ENCODE measurements at places on chromosomes 7 and 10.

DNA sequence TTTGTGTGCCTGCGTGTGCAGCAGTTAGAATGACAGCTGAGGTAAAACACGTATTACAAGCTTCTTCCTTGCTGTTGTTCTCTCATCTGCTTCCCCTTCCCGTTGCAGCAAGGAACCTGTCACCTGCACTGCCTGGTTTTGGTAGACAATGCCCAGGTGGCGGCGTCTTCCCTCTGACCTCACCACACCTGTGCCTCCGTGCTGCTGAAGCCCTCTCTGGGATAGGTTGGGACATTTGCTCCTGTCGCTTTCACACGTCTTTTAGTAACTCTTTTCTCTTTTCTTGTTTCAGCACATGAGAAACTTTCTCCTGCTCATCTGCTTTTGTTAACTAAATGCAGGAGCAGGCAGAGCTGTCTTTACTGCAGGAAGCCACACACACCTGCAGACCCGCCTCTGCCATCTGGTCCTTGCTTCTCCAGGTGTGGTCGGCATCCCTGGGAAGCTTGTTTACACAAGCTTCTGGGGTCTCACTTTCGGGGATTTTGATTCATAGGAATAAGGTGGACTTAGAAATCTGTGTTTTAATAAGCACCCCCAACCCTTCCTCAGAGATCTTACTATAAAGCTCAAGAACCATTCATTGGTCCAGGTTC, 60.7 kb upstream of the EXOC6 start:
- DNase-seq: no peak

GRCh38 chr10:77501152-77501845, 136.3 kb downstream of the KCNMA1 start:
- DNase-seq: no peak

- DNase-seq: no peak
Measured at GRCh38 chr10:129968853-129969183, 4.7 kb upstream of the EBF3 start.

GRCh38 chr7:30613366-30614325, 19.0 kb downstream of the GARS1 start:
- DNase-seq: no peak

- no peak for DNase-seq
Measured at GRCh38 chr10:98295401-98295811, 27.4 kb upstream of the LOXL4 start.

DNA sequence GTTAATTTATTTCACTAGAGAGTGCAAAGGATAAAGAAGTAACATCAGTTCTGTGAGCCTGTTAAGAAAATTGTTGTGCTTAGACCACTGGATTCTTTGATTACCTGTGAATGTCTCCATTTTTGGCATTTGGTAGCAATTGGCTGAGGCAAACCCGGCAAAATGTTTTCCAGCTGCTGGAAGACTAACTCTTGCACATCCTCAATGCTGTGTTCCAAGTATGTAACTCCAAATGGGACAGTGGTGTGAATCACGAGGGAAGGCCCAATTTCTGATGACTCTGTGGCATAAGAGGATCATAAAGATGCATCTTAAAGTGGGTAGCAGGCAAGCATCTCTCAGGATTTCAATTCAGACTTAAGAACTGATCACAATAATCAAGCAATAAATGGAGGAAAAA, 268.8 kb downstream of the RNLS start:
- DNase-seq: no peak

DNA sequence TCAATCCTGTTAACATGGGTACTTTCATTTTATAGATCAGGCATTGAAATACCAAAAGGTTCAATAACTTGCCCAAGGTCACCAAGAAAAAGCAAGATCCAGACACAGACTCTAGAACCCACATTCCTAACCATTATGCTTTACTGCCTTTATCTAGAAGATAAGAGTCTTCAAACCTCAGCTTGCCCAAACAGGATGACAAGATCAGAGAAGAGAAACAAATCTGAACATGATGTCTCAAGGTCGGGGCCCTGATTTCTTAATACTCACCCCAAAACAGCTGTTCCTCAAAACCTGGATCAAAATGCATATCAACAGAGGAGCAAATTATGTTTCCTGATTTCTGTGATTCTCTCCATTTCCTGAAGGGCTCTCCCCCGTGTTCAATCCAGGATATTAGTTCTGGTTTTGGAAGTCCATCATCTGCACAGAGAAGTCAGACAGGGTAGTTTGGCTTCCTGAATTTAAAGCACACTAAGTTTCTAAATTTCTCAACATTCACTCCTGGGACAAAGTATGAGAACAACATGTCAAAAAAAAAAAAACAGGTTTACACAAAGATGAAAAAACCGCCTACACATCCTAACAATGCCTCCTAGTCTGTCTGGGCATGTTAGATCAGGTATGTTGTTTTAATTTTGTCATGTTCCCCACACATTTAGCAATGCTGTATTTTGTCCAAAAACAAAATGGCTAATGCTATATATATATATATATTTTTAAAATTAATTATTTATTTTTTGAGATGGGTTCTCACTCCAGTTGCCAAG, 16.2 kb downstream of the ZNF786 start:
- DNase-seq: no peak

DNA sequence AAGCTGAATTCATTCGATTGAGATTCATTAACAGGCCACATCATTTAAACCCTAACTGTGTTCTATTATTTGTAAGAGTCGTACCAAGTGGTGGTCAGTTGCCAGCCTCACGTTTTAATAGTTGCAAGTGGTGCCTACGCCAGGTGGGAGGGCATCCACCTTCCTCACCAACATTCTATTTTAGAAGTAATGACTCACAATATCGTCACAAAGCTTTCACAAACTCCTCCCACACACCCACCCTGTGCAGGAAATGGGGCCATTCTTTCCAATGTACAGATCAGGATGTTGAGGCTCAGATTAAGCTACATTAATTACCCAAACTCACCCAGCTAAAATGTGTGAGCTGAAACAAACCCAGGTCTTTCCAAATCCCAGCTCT, 77.3 kb upstream of the SAMD8 start:
- no peak for DNase-seq

GRCh38 chr10:29730458-29730857, 95.7 kb upstream of the SVIL start:
- no peak for DNase-seq

DNA sequence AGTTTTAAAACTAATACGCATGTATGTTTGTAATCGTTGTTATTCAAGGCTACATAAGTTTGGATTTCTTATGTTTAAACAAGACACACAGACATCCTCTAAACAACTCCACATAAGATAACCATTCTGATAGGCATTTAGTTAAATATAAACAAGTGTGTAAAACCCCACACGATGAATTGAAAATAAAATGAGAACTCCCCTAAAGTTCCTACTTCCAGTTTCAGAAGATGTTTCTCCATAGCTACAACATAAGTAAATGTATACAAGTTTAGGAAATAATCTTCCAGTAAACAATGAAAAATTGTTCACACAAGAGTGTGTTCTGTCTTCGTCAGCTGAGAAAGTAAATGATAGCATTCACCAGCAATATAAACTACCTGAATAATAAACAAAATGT, 246.8 kb downstream of the RNLS start:
- DNase-seq: no peak

- peak; percentile 11 for DNase-seq
Measured at GRCh38 chr7:112052993-112053736, 153.0 kb downstream of the DOCK4 start.

GRCh38 chr10:114643158-114643557, 14.9 kb downstream of the ABLIM1 start:
- no peak for DNase-seq

GRCh38 chr7:91373111-91373800, 109.0 kb downstream of the FZD1 start:
- no peak for DNase-seq

- DNase-seq: no peak
Measured at GRCh38 chr10:665579-666091, 23.8 kb downstream of the DIP2C start.

DNA sequence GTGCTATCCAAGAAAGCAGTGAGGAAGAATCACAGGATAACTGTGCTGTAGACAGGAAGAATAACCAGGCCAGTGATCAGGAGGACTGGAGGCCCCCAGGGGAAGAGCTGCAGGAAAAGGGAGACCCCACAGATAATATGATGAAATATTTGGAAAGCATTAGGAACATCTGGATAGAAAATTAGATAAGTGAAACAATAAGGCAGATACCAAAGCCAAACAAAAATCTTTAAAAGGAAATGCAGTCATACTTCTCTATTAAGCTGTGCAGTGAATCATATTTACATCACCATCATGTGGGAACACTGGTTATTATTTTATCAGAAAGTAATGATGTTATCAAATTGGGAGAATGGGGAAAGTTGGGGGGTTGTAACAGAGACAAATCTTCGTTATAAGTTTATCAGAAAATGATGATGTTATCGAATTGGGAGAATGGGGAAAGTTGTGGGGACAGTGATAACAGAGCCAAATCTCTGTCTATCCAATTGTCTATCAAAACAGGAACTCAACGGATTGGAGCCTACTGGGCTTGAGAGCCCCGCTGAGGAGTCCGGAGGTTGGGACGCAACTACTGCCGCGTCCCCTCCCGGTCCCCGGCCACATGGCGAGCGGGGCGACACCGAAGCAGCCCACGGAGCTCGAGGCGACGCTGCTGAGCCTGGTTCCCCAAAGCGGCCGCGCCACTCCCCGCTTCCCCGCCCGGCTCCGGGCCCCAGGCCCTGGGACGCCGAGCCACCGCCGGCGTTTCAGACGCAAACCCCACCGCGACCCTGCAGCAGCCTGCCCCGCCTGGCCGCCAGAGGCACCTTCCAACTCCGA, 14.0 kb upstream of the RALA start:
- DNase-seq: no peak

- no peak for DNase-seq
Measured at GRCh38 chr10:57699944-57700343, 567.8 kb downstream of the IPMK start.

DNA sequence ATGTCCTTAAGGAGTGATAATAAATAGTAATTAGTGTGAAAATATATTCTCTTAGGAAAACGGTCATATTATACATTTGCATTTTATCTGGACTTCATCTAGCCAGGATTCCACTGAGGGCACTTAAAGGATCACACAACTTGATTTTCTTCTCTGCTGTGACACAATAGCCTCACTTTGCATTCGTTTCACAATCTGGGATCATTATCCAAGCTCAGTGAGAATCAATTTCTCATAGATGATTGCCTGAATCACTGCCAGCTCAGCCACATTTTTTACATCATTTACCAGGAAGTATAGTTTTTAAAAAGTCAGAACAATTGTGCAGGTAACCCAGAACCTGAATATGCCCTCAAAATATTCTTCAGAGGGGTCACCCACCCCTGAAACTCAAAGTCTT, 68.9 kb downstream of the PTPRZ1 start:
- DNase-seq: no peak

DNA sequence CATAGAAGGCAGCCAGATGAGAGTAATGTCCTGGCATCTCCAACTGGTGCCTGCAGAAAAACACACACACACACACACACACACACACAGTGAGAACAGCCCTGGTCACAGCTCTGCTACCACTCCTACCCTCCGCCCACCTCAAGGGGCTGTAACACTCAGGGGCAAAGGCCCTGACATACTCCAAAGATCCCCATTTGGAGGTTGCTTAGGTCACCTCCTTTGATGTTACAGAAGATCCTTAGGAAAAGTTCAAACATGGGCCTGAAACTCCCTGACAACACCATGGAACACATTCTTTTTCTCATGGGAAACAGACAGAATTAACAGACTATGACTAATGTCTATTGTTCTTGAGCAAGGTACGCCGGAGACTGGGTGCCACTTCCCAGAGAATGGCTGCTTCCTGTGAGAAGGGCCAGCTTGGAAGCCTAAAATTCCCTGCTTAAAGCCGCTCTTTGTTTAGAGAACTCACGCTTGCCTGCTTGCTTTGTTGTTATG, 27.7 kb downstream of the DENND11 start:
- no peak for DNase-seq

DNA sequence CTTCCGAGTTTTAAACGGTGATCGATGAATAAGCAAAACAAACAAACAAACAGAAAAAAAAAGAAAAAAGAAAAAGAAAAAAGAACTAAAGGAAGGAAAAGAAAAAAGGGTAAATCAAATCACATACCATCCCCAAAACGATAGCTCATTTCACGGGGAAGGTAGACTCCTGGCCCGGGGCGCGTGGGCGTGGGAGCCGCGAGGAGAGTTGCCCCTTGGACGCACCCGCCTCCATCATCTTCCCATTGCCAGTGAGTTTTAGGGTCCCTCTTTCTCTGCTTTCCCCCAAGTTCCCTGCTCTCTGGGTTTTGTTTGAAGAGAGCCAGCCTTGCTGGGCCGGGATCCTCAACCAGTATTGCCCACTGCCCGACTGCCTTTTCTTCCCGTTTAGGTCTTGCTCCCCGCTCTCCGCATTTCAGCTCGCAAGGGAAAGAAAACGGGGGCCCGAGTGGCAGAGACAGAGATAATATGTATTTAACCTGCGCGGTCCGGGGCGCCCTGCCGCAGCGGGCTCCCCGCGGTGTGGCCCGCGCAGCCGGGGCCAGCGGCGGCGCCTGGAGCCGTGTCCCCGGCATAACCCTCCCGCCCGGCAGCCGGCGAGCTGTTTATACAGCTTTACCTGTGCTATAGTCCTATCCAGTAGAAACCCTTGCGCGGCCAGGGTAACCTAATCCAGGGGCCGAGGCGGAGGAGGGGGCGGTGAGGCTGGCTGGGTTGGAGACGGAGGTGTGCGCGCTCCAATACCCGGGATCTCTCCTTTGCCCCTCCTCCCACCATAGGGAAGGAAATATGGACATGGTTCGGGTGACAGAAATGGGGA, 5.2 kb upstream of the GATA3 start:
- no peak for DNase-seq

GRCh38 chr10:82889728-82890127, 1014.7 kb downstream of the NRG3 start:
- DNase-seq: no peak

- DNase-seq: no peak
Measured at GRCh38 chr10:71423901-71424300, 27.2 kb downstream of the CDH23 start.

- no peak for DNase-seq
Measured at GRCh38 chr7:119640861-119641260, 632.1 kb upstream of the KCND2 start.

DNA sequence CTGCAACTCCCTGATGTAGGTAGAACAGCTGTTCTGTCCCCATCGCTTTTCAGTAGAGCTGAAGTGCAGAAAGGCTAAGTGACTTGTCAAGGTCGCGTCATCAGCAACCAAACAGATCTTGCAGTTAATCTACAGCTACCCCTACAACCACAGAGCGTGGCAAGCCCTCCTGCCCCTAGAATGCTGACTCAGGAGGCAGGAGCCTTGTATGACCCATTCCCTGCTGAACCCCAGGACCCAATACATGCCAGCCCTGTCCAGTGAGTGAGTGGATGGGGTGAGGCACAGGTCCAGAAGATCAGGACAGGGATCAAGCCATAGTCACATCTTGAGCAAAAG, 26.6 kb upstream of the GJD4 start:
- DNase-seq: no peak

GRCh38 chr10:47207894-47208469, 92.0 kb upstream of the GDF10 start:
- DNase-seq: no peak

DNA sequence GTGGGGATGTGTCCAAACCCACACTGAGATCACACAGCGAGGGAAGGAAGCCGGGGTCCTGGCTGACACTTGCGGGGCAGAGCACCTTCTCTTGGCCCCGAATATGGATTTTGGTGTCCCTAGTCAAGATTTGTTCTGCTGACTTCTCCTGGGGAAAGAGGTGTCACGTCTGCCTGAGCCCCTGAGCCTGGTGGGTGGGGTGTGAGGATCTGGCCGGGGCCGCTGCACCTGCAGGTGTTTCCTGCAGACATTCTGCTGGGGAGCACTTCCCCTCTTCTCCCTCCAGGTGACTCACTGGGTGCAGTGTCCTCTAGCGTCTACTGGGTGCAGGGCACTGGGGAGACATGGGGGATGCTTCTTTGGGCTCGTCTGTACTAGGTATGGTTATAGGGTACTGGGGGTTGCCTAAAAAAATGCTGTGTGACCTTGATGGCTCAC, 99.2 kb downstream of the GRK5 start:
- no peak for DNase-seq
